ENCODE measurements at places on chromosomes 11 and 22. TPM values are rescaled to one million over a fixed set of nuclear protein-coding genes. Genes with fewer than 3 reads are reported as not detected.

CCDC73 gene
- not detected for total RNA-seq

DNA sequence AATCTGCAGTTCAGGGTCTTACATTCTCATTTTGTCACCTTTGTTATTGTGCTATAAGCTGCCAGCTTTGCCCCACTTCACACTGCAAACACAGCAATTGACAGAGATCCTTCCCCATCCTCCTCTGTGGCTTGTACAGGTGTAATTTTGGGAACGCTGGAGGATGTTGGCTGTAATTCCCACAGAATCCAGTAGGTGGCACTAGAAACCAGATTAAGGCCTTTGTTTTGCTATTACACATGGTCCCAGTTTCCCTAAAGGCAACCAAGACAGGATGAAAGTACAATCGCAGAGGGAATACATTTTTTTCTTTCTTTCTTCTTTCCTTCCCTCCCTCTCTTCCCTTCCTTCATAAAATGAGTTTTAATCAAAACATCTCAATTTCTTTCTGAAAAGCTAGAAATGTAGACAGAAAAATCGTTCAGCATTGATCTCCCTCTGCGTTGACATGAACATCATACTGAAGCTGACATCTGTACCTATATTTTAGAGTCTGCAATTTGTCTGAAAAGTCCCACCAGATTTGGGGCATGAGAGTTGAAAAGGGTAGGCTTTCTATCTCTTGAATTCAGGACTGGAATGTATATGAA, 21.3 kb upstream of the NELL1 start:
- peak; percentile 20 for DNase-seq

DNA sequence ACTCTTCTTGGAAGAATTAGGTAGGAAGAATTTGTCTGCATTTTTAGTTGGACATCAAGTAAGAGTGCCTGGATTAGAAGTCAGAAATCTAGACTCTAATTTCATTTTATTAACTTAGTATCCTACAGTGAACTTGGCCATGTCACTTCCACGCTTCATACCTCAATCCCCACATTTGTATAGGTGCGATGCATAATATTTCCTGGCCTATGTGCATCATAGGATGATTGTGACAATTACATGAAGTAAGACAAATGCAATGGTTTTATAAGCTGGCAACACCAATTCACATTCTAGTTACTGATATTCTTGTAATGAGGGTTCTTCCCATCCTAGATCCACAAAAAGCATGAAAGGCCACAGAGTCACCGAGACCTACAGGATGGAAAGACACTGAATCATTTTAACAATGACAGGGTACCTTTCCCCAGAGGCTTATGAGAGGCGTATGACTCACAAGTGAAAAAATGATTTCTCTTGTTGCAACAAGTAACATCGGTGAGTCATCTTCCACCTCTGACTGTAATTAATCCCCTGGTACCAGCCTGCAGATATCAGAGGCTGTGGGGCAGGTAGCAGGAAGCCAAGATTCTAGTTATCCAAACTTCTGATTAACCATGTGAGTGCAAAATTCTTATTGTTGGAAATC, 56.0 kb upstream of the OR5AK2 start:
- DNase-seq = no peak

DNA sequence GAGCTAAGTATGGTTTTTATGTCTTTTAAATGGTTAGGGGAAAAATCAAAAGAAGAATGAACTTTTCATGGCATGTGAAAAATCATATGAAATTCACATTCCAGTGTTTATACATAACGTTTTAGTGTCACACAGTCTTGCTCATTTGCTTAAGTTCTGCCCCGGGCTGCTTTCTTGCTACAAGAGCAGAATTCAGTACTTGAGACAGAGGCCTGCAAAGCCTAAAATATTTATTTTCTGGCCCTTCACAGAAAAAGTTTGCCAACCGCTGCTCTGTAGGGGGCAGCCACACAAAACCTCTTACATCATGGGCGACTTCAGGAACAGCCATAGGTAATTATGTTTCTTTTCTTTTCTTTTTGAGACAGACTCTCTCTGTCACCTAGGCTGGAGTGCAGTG, 1.0 kb upstream of the ATG2A start:
- DNase-seq = no peak

TRIM29 gene
- not detected for total RNA-seq

PDXP gene
- 21.6 TPM for total RNA-seq

DNA sequence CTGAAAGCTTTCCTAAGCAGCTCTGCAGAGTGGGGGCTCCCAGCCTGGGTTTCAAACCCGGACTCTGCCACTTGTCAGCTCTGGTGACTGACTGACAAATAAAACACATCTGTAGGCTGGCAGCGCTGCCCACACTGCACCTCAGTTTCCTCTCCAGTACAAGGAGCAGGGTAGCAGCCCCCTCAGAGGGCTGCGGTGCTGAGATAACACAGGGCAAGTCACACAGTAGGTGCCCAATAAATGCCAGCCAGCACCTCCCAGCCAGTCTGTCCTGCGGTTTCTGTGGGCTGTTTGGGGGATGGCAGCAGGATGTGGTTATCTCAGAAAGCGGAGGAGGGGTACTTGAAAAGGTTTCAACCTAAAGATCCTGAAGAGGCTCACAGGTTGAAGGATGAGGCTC, 1.5 kb downstream of the SYT12 start:
- DNase-seq = peak; percentile 74

MOV10L1 gene
- not detected for total RNA-seq

GRCh38 chr11:32312206-32312817, 123.0 kb downstream of the WT1 start:
- no peak for DNase-seq

DNA sequence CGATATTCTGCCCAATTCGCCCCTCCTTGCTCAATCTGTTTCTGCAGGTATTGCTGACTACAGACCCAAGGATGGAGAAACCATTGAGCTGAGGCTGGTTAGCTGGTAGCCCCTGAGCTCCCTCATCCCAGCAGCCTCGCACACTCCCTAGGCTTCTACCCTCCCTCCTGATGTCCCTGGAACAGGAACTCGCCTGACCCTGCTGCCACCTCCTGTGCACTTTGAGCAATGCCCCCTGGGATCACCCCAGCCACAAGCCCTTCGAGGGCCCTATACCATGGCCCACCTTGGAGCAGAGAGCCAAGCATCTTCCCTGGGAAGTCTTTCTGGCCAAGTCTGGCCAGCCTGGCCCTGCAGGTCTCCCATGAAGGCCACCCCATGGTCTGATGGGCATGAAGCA, 9.2 kb upstream of the SLC35E4 start:
- DNase-seq = no peak

DNA sequence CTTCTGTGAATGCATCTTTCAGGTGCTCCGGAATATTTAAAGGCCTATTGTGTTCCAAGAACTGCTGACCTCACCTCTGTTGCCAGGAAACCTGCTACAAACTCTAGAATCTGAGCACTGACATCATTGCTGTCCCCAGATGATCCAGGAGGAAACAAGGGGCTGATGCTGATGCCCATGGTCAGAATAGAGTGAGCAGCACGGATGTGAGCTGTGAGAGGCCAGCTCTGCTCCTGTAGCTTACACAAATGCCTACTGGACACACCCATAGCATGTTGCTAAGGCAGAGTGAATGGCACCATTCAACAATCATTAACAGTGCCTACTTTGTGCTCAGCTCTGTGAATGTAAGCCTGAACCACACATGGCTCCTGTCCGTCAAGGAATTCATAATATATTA, 276.7 kb upstream of the API5 start:
- DNase-seq = no peak

- DNase-seq = peak; percentile 37
Observed at GRCh38 chr22:41445129-41446056, 1.2 kb downstream of the TOB2 start.

DNA sequence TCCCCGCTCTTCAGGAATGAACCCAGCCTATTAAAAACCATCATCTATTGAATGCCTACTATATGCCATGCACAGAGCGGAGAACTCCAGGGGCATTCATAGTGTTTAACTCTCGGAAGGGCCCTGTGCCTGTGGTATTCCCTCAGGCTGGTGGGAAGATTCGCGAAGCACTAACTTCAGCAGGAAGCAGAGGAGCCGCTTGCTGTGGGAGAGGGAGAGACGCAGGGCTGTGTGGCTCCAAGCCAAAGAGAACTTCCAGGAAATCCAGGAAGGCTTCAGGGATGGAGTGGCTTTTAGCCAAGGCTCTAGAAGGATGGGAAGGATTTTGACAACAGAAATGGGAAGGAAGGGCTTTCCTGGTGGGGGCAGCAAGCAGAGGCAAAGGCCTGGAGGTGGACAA, 103.8 kb downstream of the TP53I11 start:
- no peak for DNase-seq

OR52E5 gene
- total RNA-seq = not detected

NPAS4 gene
- 0.20 TPM for total RNA-seq

DNA sequence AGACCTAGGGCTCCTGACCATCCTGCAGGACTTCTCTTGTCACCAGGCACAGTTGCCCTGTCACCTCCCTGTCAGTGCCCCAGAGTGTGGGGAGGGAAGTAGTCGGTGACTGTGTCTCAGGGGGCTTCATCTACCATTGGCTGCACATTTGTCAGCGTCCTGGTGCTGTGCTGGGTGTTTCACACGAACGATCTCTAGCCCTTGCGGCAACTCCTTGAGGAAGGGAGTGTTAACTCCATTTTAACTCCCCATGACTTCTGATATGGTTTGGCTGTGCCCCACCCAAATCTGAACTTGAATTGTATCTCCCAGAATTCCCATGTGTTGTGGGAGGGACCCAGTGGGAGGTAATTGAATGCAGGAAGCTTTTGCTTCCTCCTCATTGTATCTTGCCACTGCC, 7.1 kb downstream of the TSKU start:
- no peak for DNase-seq

TNNI2 gene
- total RNA-seq = 0.60 TPM

GRCh38 chr11:86050196-86050709, 18.6 kb downstream of the PICALM start:
- DNase-seq = no peak

DNA sequence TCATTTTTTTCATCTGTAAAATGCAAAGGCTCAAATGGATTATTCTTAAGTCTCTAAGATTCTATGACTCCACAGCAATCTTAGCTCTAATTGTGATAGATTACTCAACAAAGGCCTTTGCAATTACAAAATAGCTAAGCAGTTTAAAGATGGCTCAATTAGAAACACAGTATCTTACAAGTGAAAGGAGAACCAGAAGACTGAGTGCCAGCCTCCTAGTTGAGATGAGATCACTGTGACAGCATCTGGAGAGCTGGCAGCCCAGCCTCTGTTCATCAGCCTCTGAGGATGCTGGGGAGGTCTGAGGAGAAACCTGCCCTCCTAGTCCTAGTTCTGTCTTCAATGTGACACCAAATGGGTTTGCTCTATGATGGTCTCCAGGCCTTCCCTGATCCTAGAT, 158.4 kb upstream of the NARS2 start:
- no peak for DNase-seq

MS4A14 gene
- total RNA-seq = not detected

- DNase-seq = no peak
Observed at GRCh38 chr22:39481054-39481453, 21.0 kb upstream of the MIEF1 start.

DNA sequence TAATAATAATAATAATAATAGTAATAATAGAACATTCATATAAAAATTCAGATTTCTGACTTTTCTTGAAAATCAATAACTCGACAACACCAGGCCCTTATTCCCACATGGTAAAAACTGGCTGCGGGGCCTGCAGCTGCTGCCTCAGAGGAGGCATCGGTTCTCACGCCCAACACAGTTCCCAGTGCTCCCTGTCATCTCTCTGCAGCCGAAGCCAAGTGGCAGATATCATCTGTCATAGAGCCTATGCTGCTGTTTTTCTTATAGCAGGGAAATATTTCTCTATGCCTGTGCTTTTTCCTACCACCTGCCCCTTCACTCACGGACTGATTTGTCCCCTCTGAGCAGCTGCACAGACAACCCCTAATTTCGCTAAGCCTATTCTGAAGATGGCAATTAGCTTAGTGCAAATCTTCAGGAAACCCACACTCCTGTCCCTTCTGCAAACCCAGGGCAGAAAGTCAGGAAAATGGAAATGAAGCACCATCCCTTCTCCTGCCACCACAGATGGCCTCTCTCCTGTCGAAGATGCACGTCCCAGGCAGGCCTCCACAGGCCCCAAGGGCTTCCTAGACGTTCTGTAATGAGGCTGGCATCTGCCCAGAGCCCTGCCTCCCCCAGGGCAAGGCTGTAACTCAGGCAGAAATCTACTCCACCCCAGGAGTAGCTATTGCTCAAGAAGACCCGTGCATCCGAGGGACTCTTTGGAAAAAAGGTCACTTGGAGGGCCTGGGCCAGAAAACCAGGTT, 66.7 kb downstream of the SYN3 start:
- DNase-seq = no peak

- peak; percentile 1 for DNase-seq
Observed at GRCh38 chr11:71495286-71496230, 31.5 kb upstream of the KRTAP5-7 start.

DNA sequence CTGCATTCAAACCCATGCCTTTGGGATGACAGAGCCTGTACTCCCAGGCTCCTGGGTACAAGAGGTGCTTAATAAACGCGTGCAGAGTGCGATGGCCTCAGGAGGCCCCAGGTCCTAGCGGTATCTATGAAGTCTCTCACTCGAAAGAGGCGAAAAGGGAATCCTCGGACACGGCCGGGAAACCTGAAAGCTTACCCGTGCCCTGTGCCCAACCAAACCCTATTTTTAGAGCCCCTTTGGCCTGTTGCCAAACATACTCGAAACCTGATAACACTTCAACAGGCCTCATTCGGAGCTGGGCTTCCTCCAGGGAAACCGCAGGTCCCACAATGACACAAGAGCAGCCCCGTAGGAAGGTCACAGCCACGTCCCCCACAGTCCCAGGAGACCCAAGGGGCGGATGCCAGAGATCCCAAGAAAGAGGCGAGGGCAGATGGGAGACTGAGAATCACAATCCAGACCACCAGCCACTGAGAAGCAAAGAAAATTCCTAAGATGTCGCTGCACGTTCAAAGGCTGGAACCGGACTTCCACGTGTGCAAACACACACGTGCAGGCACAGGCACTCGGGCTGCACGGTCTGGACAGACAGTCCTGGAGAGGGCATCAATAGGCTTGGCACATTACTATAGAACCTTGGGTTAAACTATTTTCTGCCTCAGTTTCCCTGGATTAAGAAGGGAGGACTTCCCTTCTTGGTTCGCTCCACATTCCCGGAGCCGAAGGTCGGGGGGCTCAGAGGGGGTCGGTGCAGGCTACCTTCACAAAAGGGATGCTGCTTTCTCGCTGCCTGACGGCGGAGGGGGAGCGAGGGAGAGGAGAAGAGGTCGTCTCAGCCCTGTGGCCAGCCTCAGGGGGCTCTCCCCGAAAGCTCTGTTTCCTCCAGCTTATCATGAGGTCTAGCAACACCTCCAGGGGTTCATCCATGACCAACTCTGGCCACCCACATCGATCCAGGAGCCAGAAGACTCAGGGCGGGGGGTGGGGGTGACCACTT, 8.2 kb downstream of the PDGFB start:
- peak; percentile 59 for DNase-seq

DNA sequence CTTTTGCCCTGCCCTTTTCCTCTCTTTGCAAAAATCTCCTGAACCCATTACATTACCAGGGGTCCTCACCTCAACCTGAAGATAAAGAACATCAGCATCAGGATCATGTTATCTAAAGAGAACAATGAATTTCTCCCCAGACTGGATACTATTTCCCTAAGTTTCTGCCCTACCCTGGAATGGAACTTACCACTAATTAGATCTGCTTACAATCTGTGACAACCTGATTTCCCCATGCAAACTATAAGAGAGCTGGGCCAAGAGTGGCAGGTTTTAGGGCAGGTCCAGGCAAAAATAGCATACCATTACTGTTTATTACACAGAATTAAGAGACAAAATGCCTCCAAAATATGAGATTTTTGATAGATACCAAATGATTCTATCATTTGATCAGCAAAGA, 58.0 kb upstream of the GDPD4 start:
- no peak for DNase-seq

GRCh38 chr11:23236826-23237555, 376.7 kb upstream of the CCDC179 start:
- DNase-seq = no peak

EIF1AD gene
- total RNA-seq = 45.9 TPM

HEPHL1 gene
- total RNA-seq = not detected

AIFM3 gene
- 0.23 TPM for total RNA-seq
